ENCODE measurements at places on chromosomes 5 and 9. TPM values are rescaled to one million over a fixed set of nuclear protein-coding genes. Genes with fewer than 3 reads are reported as not detected.
A peak's percentile ranks its signal among the peaks of the same experiment; 100 is the strongest.

GRCh38 chr5:62920856-62921255, 342.2 kb downstream of the LRRC70 start:
- no peak for DNase-seq
- H3K27me3 ChIP-seq: no peaks in the 10 kb centered on the region
- no peak overlapping the region for H3K4me3 ChIP-seq
- no peak overlapping the region for H3K27ac ChIP-seq
- H3K4me1 ChIP-seq: no peaks in the 10 kb centered on the region
- H3K36me3 ChIP-seq: no peaks in the 10 kb centered on the region

- H3K27me3 ChIP-seq: no peaks in the 10 kb centered on the region
- no peak overlapping the region for H3K27ac ChIP-seq
- H3K4me3 ChIP-seq: no peak overlapping the region
- no peaks in the 10 kb centered on the region for H3K36me3 ChIP-seq
These were observed 26.0 kb downstream of the EGFLAM start for GRCh38 chr5:38284384-38284783.

DNA sequence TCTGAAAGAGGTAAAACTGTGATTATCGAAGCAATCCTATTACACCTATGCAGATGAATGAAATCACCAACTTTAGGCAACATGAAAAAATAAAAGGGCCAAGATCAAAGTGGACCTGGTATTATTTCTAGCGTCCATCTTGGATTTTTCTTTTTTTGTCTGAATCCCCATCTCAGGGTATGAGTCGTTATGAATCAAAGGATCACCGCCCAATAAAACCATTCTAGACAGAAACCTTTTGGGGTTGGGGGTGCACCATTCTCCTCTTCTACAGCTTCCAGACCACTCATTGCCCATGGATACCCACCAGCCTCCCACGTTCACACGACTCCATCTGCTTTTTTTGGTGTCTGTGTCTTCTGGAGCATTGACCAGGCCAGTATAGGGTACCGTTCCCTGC, 33.4 kb downstream of the MAP1B start:
- H3K36me3 ChIP-seq: no peaks in the 10 kb centered on the region
- peak overlapping the region; percentile 87 for H3K27ac ChIP-seq
- DNase-seq: no peak
- peaks cover 4% of the 10 kb centered on the region for H3K4me1 ChIP-seq
- H3K4me3 ChIP-seq: no peak overlapping the region
- H3K27me3 ChIP-seq: no peaks in the 10 kb centered on the region

- no peak overlapping the region for H3K4me3 ChIP-seq
- DNase-seq: no peak
- no peaks in the 10 kb centered on the region for H3K36me3 ChIP-seq
- peaks cover 28% of the 10 kb centered on the region for H3K4me1 ChIP-seq
- no peak overlapping the region for H3K27ac ChIP-seq
These were observed 25.8 kb downstream of the WNK2 start for GRCh38 chr9:93209576-93210323.

- no peaks in the 10 kb centered on the region for H3K27me3 ChIP-seq
- H3K27ac ChIP-seq: no peak overlapping the region
- no peaks in the 10 kb centered on the region for H3K4me1 ChIP-seq
- H3K4me3 ChIP-seq: no peak overlapping the region
These were observed 5.9 kb downstream of the ABCA2 start for GRCh38 chr9:137021979-137022661.

DNA sequence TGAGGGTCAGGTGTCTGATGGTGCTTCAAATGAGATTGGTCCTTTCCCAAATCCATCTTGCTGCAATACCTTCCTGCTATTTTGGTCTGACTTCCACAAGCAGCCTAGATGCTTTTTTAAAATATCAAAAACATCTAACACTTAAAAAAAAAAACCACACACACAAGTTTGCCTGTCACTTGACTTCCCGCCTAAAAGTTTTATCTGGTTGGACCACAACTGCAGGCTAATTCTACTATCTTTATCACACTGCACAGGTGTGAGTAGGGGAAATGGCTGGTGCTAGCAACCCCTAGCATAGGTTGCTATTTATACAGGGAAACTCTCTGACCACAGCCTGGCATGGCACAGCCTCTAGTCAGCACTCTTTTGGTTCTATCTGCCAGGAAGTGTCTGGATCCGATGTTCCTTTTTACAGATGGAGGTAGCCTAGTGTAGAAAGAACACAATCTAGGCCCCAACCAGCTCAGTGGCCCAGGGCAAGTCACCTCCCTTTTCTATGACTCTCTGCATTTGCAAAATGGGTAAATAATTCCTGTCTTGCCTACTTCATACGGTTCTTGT, at the start of gene HEMGN:
Gene HEMGN (minus strand): TSS at position 92 of the 564 bp plus-strand sequence. CDS start 36 bp downstream, at position 56.
- peaks cover 8% of the 10 kb centered on the region for H3K27me3 ChIP-seq
- H3K4me3 ChIP-seq: no peak within 1 kb of the TSS
- no peak within 1 kb of the TSS for H3K27ac ChIP-seq
- no peaks in the 10 kb centered on the region for H3K4me1 ChIP-seq
- DNase-seq: no peak

DNA sequence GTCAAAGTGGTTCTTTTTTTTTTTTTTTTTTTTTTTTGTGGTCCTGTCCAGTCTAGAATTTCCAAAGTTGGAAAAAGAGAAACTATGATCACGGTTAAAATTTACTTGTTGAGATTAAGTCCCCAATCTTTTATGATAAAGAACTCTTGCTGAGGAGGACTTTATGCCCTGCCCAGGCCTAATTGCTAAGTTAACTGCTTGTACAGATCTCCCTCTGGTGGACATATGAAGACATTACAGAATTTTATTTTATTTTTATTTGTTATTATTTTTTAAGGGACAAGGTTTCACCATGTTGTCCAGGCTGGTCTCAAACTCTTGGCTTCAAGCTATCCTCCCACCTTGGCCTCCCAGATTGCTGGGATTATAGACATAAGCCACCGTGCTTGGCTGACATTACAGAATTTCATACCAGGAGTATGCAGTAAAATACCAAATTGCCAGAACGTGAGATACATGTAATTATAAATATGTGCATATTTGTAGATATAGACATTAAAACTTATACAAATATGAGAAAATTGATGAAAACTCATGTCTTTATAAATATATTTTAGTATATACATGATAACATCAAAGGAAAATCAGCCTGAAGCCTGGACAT, 91.2 kb downstream of the RFK start:
- H3K4me1 ChIP-seq: no peaks in the 10 kb centered on the region
- no peaks in the 10 kb centered on the region for H3K27me3 ChIP-seq
- no peak overlapping the region for H3K4me3 ChIP-seq
- H3K27ac ChIP-seq: no peak overlapping the region

GRCh38 chr9:115498303-115498702, 380.3 kb upstream of the TNC start:
- no peaks in the 10 kb centered on the region for H3K27me3 ChIP-seq
- H3K4me1 ChIP-seq: no peaks in the 10 kb centered on the region
- no peak for DNase-seq
- H3K27ac ChIP-seq: no peak overlapping the region
- H3K4me3 ChIP-seq: no peak overlapping the region
- H3K36me3 ChIP-seq: no peaks in the 10 kb centered on the region

- H3K27ac ChIP-seq: no peak overlapping the region
- no peaks in the 10 kb centered on the region for H3K27me3 ChIP-seq
- H3K4me3 ChIP-seq: no peak overlapping the region
- H3K36me3 ChIP-seq: no peaks in the 10 kb centered on the region
- DNase-seq: no peak
- no peaks in the 10 kb centered on the region for H3K4me1 ChIP-seq
These were observed 365.1 kb upstream of the RIOK2 start for GRCh38 chr5:97547999-97548738.

DNA sequence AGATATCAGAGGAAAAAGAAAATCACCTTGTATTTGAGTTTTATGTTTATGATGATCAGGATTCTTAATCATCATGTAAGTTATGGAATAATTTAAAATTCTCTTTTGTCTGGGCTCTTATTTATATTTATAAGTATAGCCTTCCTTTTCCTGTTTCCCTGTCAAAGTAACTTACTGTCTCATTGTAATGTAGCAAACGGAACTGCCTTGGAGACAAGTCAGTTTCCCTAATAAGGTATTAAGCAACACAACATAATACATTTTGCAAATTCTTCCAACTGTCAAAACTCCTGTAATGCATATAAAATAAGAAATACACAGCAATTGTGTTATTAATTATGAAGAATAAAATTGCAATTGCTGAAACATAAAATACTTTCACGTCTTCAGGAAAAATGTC, 463.2 kb downstream of the MAT2B start:
- no peaks in the 10 kb centered on the region for H3K27me3 ChIP-seq
- H3K27ac ChIP-seq: no peak overlapping the region
- no peaks in the 10 kb centered on the region for H3K4me1 ChIP-seq
- H3K4me3 ChIP-seq: no peak overlapping the region
- no peaks in the 10 kb centered on the region for H3K36me3 ChIP-seq

DNA sequence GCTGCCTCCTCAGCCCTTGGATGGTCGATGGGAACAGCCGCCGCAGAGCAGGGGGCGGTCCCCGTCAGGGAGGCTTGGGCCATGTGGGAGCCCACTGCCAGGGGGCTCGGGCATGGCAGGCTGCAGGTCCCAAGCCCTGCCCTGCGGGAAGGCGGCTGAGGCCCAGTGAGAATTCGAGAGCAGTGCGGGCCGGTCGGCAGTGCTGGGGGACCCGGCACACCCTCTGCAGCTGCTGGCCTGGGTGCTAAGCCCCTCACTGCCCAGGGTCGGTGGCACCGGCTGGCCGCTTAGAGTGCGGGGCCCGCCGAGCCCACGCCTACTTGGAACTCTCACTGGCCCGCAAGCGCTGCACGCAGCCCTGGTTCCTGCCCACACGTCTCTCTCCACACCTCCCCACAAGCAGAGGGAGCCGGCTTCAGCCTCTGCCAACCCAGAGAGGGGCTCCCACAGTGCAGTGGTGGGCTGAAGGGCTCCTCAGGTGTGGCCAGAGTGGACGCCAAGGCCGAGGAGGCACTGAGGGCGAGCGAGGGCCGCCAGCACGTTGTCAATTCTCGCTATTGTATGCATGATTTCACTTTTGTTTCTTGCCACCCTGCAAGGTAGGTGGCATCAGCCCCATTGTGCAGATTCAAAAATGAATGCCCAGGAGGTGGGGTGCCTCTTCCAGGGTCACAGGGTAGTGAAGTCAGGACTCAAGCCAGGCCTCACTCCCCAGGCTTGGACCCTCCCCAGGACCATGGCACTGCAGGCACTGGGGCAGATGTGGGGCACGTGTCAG, 48.6 kb downstream of the COL15A1 start:
- H3K4me3 ChIP-seq: no peak overlapping the region
- H3K36me3 ChIP-seq: no peaks in the 10 kb centered on the region
- no peaks in the 10 kb centered on the region for H3K27me3 ChIP-seq
- peaks cover 6% of the 10 kb centered on the region for H3K4me1 ChIP-seq

GRCh38 chr5:18811661-18812060, 1176.3 kb downstream of the CDH18 start:
- H3K36me3 ChIP-seq: no peaks in the 10 kb centered on the region
- no peak overlapping the region for H3K27ac ChIP-seq
- no peak for DNase-seq
- H3K27me3 ChIP-seq: no peaks in the 10 kb centered on the region
- H3K4me1 ChIP-seq: no peaks in the 10 kb centered on the region

DNA sequence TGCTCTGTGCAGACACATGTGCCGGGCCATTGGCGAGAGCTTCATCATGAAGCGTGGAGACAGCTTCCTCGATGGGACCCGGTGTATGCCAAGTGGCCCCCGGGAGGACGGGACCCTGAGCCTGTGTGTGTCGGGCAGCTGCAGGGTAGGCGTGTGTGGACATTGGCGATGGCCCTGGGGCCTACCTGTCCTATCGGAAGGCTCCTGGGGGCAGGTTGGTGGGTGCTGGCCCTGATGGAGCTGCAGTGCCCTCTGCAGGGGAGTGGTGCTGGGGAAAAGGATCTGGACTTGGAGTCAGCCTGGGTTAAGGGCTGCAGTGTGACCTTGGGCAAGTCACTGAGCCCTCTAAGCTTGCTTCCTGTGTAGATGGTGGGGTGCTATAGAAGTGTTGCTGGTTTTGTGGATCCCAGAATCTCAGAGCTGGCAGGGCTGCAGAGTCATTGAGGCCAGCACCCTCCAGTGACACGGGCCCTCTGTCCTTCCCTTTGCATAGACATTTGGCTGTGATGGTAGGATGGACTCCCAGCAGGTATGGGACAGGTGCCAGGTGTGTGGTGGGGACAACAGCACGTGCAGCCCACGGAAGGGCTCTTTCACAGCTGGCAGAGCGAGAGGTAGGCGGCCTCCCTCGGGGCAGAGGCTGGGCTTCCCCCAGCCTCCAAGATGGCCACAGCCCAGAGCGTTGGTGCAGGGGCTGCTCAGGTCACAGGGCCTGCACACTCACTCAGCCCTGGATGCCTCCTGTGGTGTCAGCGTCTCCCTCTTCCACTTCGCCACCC, 15.8 kb downstream of the ADAMTS13 start:
- no peak for DNase-seq
- H3K4me3 ChIP-seq: no peak overlapping the region
- H3K36me3 ChIP-seq: no peaks in the 10 kb centered on the region

DNA sequence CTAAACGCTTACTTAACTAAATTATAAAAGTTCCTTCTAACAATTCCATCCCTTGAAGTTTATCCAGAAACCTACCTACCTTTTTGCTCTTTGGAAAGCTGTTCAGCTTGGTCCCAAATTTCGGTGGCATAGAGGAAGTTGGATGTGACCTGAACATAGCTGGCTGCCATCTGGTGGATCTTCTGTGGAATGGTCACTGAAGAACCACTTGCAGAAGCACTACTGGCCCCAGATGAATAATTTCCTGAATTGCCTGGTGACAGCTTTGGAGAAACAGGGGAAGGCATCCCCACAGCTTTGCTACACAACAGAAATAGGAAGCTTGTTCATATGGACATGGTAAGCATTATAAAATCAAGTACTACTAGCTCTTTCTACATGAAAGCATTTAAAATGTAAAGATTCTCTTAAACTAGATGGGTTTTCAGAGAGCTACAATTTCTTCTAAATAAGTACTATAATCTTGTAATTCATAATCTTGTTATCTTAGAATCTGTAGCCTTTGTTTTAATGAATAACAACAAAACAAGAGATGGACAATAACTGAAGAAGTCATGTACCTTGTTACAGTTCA, 9.9 kb downstream of the LEAP2 start:
- no peak overlapping the region for H3K27ac ChIP-seq
- H3K4me3 ChIP-seq: no peak overlapping the region
- H3K36me3 ChIP-seq: no peaks in the 10 kb centered on the region
- H3K27me3 ChIP-seq: no peaks in the 10 kb centered on the region
- no peak for DNase-seq
- no peaks in the 10 kb centered on the region for H3K4me1 ChIP-seq

GRCh38 chr5:42621662-42622061, 135.0 kb upstream of the CCDC152 start:
- peaks cover 12% of the 10 kb centered on the region for H3K4me1 ChIP-seq
- DNase-seq: no peak
- no peaks in the 10 kb centered on the region for H3K36me3 ChIP-seq
- H3K27me3 ChIP-seq: no peaks in the 10 kb centered on the region

Gene IRX2
- total RNA-seq: 0.77 TPM

Gene CCL19
- total RNA-seq: 0.55 TPM

Gene PCDHB14
- total RNA-seq: 3.6 TPM

Gene NR5A1
- 0.58 TPM for total RNA-seq

Gene DDX4
- not detected for total RNA-seq

Gene ENHO
- not detected for total RNA-seq

Gene BASP1
- 64.8 TPM for total RNA-seq

Gene PCDHB15
- 5.0 TPM for total RNA-seq
